GM23338 (cell line): ENCODE measurements at places on chromosomes 12 and 14.

- no peak for DNase-seq
These were observed 4.3 kb downstream of the FRS2 start for GRCh38 chr12:69474456-69474855.

GRCh38 chr12:49476091-49476490, 62.7 kb upstream of the KCNH3 start:
- peak; percentile 38 for DNase-seq

GRCh38 chr12:66941150-66941549, 262.3 kb upstream of the GRIP1 start:
- DNase-seq, result no peak

GRCh38 chr12:70772836-70773235, 135.6 kb upstream of the PTPRB start:
- no peak for DNase-seq

GRCh38 chr14:76509311-76509710, 133.4 kb downstream of the ESRRB start:
- DNase-seq, result no peak

GRCh38 chr12:99453836-99454538, 193.6 kb upstream of the GARIN6 start:
- no peak for DNase-seq

DNA sequence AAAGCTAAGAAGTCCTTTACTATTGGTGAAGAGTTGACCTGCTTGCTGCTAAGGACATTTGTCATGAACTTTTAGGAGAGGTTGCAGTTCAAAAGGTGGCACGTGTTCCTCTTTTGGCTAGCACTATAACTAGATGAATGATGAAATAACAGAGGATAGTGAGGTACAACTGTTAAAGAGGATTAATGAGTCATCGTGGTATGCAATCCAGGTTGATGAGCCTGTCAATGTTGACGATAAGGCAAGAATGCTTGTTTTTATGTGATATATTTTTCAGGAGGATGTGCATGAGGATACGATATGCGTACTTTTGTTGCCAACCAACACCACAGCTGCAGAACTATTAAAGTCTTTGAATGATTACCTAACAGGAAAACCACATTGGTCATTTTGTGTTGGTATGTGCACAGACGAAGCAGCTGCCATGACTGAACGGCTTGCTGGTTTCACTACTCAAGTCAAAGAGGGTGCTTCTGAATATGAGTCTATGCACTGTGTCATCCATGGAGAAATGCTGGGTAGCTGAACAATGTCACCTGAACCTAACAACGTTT, 10.6 kb downstream of the CEP128 start:
- no peak for DNase-seq

DNA sequence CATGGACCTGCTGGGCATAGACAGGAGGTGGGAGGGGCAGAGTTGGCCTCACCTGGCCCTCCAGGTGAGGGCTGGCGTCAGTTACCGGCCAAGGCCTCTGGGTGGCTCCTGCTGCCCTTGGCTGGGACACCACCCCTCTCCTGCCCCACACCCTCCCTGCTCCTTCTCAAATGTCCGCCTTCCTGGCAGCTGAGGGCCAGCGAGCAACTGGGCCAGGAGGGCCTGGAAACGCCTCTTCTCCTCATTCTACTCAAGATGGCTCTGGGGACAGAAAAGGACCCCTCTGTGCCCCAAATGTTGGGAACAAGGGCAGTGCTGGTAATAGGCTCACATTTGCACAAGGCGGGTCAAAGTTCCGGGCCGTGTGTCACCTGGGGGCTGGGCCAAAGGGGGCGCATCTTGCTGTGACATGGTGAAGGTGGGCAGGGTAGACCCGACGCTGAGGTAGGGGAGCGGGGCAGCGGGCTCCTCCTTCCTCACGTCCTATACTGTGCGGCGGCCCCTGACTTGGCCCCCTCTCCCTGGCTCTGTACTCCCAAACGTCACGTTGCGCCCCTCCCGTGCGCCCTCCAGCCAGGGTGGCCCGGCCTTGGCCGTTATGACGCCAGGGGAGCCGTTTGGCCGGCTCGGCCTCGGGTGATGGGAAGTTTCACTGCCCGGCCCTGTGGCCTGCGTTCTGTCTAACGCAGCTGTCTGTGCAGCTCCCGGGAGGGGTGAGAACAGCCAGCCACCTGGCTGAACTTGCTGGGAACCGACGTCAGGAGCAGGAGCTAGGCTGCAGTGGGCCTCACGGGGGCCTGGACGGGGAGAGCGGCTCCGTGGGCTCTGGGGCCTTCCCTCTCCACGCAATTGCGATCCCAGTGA, 18.0 kb upstream of the DLK1 start:
- peak; percentile 92 for DNase-seq

DNA sequence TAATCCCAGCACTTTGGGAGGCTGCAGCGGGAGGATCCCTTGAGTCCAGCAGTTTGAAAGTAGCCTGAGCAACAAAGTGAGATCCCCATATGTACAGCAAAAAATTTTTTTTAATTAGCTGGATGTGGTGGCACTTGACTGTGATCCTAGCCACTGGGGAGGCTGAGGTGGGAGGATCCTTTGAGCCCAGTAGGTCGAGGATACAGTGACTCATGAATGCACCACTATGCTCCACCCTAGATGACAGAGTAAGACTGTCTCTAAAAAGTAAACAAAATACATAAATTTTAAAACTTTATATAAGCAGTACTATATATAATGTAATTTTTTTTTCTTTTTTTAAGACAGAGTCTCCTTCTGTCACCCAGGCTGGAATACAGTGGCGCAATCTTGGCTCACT, 115.4 kb downstream of the ESR2 start:
- no peak for DNase-seq

DNA sequence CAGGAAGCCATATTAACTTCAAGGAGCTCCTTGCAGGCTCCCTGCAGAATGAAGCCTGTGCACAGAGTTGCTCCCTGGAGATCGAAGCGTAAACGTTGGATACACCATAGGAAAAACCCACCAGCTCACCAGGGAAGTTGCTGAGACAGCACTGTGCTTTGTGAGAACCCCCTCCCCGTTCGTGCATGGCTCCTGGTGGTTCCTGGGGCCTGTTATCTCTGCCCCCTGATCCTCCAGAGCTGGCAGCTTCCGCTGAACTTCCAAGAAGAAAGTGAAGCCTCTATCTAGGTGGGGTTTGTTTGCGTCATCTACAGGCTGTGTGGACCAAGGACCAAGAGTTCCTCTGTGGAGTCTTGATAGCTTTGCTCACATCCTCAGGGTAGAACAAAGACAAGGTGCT, 2.4 kb upstream of the CCDC85C start:
- DNase-seq, result no peak

- DNase-seq, result no peak
These were observed 18.8 kb downstream of the ATP5MC2 start for GRCh38 chr12:53657041-53657440.

DNA sequence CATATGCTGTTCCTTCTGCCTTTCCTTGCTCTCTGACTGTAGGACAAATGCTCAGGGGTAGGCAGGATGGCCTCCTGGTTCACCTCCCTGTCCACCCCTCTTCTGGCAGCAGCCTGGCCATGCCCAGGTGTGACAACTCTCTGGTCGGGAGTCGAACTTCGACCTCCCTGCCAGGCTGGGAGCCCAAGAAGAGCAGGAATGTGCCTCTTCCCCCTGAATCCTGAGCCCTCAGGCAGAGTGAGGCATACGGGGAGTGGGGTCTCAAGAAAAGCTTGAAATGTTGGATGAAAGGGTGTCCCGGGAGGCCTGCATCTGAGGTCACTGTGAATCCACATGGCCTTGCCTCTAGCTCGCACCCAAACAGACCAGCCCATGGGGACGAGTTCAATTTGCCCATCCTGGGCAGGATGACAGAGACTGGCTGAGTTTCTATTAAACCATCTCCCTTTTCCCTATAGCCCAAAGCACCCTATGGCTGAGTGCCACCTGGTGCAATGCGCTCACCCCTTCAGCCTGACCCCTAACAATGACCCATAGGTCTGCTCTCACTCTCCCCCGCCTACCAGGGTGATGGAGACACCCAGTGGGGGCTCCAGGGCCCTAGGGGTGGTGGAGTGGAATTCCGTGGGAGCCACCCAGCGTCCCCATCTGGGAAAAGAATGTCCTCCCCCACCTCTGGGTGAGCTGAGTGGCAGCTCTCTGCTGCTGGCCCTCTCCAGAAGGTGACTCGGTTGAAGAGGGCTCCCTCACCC, 52.9 kb upstream of the DIO3 start:
- no peak for DNase-seq

- DNase-seq, result no peak
These were observed 95.9 kb upstream of the DDHD1 start for GRCh38 chr14:53249059-53249458.

DNA sequence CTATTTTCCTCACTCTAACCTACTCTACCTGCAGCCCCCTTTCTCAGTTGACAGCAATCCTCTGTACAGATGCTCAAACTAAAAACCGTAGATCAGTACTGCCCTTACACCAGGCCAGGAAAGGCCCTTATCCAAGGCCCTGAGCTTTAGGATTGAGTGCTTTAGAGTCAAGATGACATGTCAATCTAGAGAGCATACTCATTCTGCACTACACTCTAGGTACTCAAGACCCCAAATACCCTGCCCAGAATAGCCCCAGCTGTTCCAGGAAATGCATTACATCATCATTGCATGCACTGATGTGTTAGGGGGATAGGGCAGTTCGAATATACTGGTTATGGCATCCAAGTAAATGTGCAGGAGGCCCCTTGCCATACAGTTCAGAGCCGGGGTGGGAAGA, 3.5 kb upstream of the PHLDA1 start:
- no peak for DNase-seq

- DNase-seq, result no peak
These were observed 1.3 kb downstream of the CD4 start for GRCh38 chr12:6790496-6791150.
